ENCODE measurements at places on chromosomes 1 and 21.

- no peak for DNase-seq
Observed at GRCh38 chr1:181759481-181759880, 276.2 kb downstream of the CACNA1E start.

DNA sequence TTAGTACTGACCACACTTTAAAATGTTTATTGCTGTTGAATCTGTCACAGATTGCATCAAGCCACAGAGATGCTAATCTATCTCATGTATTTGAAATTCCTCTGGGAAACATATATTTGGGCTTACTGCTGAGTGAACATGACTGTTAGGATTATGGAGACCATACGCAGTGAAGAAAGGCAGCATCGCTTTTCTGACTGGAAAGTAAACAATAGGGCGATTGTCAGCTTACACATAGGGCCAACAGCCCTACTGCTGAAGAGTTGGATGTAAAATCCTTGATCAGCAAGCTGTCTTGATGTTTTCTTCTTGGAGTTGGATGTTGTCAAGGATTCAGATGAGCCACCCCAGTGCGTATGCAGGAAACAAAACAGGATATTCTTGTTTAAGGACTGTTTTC lies 368.7 kb upstream of the ADGRL2 start:
- no peak for DNase-seq

GRCh38 chr1:203287109-203287893 lies 18.0 kb upstream of the BTG2 start:
- peak; percentile 81 for DNase-seq

DNA sequence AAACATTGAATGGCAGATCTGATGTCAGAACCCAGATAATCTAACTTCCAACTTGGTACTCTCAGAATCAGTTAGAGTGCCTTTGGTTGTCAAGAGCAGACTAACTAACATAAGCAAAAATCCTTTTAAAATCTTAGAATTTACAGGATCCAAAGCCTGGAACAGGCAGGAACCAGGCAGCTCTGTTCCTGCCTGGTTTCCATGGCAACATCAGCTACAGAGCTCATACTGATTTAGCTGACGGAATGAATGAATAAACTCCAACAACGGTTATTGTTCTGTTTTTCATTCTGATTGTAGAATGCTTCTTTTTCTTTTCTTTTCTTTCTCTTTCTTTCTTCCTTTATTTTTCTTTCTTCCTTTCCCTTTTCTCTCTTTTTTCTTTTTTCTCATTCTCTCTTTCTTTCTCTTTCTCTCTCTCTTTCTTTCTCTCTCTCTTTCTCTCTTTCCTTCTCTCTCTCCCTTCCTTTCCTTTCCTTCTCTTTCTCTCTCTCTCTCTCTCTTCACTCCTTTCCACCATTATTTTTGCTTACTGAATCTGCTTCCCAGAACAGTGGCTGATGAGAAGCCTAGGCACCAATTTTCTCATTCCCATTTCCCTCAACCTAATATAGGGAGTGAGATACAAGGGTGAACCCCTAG lies 121.6 kb downstream of the RGS7 start:
- no peak for DNase-seq

- DNase-seq = peak; percentile 67
Observed at GRCh38 chr1:164772635-164773034, 213.7 kb downstream of the PBX1 start.

GRCh38 chr1:211616231-211616964 lies 37.4 kb upstream of the SLC30A1 start:
- no peak for DNase-seq

GRCh38 chr1:224707843-224708725 lies 92.0 kb downstream of the CNIH3 start:
- DNase-seq = no peak

DNA sequence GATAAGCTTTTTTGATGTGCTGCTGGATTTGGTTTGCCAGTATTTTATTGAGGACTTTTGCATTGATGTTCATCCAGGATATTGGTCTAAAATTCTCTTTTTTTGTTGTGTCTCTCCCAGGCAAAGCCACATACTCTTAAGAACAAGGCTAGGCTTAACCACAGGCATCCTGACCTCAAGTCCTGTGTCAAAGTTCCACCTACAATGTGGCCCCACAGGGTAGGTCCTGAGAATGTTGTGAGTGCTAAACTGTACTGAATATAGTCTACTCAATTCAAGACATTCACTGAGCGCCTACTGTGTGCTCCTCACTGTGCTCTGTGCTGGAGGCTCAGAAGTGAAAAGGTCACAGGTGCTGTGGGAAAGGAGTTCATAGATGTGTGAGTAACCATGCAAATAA lies 20.6 kb downstream of the DDAH1 start:
- no peak for DNase-seq

DNA sequence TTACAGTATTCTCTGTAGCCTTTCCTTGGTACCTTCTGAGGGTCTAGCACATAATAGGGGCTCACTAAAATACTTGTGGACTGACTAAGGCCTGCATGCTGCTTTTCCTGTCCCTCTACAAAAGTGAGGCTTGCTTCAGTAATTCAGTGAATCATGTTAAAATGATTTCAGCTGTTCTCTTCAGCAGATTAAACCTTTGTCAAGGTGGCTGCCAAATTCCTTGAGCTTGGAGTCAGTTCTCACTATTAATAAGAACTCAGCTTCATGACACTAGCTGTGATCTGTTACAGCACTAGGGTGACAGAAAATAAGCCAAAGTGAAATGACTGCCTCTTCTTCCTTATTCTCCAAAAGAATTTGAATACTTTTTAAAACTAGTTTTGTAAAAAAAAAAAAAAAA lies 128.8 kb downstream of the KCNN3 start:
- DNase-seq = no peak

DNA sequence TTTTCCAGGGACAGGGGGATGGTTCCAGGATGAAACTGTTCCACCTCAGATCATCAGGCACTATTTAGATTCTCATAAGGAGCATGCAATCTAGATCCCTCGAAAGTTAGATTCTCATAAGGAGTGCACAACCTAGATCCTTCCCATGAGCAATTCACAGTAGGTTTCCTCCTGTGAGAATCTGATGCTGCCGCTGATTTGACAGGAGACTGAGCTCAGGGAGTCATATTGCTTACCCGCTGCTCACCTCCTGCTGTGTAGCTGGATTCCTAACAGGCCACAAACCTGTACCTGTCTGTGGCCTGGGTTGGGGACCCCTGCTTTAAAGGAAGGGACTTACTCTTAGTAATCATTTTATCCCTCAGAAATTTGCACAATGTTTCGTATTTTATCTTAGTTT lies 9.3 kb downstream of the CTH start:
- DNase-seq = no peak

GRCh38 chr1:231410036-231410612 lies 12.0 kb downstream of the EGLN1 start:
- DNase-seq = no peak

- peak; percentile 50 for DNase-seq
Observed at GRCh38 chr1:84505493-84506001, 639 bp upstream of the SPATA1 start.

DNA sequence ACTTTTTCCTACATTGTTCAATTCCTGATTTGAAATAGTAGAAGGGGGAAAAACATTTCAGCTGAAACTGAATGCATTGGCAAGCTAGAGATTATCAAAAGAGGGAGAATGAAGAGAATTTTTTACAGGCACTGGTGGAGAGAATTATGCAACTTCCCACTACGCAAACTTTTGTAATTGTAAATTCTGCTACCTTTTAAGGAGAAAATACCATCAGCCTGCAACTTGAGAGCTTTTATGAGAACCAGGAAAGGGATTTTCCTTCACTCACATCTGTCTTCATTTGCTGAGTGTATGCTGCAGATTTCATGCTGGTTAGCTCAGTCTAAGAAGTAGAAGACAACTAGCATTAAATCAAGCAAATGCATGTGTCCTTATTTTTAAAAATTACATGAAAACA lies 43.7 kb downstream of the ADAMTS1 start:
- no peak for DNase-seq

- DNase-seq = no peak
Observed at GRCh38 chr1:105830571-105831146, 1225.8 kb upstream of the PRMT6 start.

GRCh38 chr1:240695416-240695815 lies 83.5 kb upstream of the GREM2 start:
- DNase-seq = no peak

DNA sequence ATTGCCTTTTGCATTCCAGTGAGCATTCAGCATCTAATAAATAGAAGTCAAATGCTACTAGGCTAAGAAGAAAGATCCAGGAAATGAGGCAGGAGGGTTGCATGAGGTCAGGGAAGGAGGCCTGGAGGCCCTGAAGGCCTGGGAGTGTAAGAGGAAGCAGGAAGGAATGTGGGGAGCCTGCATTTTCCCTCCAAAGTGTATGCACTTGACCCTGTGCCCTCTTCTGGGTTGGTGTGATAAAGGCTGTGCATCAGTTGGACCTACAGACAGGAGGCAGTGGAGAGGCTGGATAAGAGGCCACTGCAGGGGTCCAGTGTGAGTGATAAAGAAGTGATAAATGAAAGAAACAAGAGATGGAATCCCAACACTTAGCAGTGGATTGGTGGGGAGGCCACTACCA lies 20.4 kb downstream of the KIAA1614 start:
- no peak for DNase-seq

GRCh38 chr21:29637134-29637533 lies 302.7 kb downstream of the GRIK1 start:
- no peak for DNase-seq

- no peak for DNase-seq
Observed at GRCh38 chr1:34745666-34746065, 9.2 kb upstream of the GJB5 start.

- no peak for DNase-seq
Observed at GRCh38 chr1:208222376-208223126, 21.6 kb downstream of the PLXNA2 start.

DNA sequence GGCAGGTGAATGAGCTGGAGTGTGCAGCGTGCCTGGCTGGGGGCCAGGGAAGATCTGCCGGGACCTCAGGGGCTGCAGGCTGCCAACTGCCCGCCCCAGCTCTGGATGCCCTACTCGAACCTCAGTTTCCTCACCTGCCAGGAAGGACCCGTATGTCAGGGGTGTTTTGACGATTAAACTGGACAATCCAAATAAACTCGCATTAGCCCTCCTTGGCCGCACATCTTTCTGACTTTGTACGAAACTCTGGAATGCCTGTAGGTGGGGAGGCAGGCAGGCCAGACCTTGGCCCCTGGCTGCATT lies 8.3 kb upstream of the ZNF669 start:
- no peak for DNase-seq

- no peak for DNase-seq
Observed at GRCh38 chr1:67105508-67105907, 29.3 kb downstream of the C1orf141 start.

- no peak for DNase-seq
Observed at GRCh38 chr1:3327389-3327702, 127.1 kb upstream of the ARHGEF16 start.

- no peak for DNase-seq
Observed at GRCh38 chr1:166272155-166272554, 105.4 kb upstream of the FAM78B start.

DNA sequence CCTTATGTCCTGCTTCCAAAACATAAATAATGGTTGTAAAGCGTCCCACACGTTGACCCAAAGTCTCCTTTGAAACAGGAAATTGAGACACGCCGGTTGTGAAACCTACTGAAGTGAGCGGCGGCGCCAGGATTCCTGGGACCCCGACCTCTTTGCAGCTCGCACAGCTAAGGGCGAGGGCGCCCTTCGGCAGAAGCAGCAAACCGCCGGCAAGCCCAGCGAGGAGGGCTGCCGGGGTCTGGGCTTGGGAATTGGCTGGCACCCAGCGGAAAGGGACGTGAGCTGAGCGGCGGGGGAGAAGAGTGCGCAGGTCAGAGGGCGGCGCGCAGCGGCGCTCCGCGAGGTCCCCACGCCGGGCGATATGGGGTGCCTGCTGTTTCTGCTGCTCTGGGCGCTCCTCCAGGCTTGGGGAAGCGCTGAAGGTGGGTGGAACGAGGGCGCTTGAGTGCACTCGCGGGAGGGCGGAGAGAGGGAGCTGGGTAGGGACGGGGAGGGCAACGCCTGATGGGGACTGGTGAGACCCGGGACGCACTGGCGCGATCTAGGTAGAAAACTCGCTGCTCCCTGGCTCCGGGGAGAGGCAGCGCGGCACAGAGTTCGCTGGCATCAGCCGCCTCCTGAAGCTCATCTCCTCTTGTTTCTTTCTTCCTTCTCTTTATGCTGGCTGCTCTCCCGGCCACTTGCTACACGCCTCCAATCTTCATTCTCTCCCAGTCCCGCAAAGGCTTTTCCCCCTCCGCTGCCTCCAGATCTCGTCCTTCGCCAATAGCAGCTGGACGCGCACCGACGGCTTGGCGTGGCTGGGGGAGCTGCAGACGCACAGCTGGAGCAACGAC lies at the start of gene CD1D:
TSS of gene CD1D (plus strand) at position 155 of the 836 bp plus-strand sequence. CDS start at position 362, 207 bp downstream.
- DNase-seq = peak; percentile 73

GRCh38 chr21:36887963-36888362 lies 78.5 kb downstream of the HLCS start:
- no peak for DNase-seq

DNA sequence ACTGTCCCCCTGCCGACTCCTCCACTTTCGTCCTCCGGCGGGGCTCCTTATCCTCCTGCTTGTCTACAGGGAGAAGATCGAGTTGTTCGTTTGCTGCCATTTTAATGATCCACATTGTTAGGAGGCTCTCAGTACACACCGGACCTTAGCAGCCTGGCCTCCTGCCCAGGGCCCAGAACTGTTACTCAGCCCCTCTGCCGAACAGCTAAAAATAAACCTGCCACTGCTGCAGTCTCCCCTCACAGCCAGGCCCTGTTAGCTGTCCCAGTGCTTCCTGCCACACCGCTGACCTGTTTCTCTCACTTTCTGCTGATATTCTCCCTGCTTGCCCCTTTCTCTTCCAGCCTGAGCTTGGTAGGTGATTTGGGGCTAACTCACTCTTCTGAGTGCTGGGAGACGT lies 8.3 kb downstream of the MAPKAPK2 start:
- DNase-seq = no peak

DNA sequence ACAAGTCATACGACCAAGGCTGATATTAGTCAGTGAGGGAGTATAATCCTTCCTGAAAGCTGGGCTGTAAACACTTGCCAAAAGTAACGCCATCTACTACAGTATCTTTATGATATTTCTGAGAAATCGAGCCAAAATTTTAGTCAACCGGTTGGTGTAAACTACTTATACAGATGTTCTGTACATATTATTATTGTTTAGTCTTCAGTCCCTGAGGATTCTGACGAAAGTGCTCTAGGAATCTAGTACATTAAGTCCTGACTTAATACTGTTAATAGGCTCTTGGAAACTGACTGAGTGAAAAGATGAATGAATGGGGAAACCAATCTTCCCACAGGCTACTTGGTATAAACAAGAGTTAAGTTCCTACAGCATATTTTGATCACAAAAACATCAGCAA lies 274.3 kb downstream of the USP25 start:
- DNase-seq = no peak

DNA sequence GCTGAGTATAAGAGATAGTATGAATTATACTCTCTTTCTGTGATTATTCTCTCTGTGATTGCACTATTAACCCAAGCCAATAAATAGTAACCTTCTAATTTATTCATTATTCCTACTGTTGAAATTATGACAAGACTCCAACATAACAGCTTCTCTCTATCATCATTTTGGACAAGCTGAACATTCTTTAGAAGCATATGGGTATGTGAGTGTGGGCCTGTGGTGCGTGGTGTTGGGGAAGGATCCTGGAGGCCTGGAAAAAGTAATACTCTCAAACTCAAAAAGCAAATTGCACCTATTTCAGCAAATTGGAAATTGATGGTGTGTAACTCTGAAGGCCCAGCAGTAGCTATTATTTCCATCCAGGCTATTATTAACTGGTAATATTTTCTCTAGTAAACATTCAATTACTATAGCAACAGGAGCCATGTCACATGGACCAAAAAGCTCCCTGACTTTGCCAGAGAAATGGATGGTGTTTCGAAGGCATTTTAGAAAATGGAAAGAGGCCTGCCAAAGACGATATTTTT lies 502.8 kb downstream of the LTN1 start:
- DNase-seq = no peak

Data from small intestine (tissue), 16 donors.